ENCODE measurements at places on chromosomes 7 and 10.

DNA sequence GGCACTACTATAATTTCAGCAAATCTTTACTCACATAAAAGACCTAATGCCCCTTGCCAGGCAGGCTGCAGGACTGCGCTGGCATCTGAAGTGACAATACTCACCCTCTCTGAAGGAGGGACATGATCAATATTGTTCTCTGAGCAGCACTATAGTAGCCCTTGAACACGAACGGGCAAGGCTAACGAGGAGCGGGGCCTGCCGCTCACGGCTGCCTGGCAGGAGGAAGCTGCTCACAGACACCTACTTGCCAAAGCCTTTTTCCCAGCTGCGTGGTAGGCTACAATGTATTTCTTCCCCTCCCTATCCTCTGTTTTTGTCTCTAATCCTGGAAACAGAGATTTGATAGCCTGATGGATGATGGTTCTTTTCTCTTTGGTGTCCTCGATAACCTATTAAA is 19.9 kb downstream of the PUS7 start:
- DNase-seq = no peak

DNA sequence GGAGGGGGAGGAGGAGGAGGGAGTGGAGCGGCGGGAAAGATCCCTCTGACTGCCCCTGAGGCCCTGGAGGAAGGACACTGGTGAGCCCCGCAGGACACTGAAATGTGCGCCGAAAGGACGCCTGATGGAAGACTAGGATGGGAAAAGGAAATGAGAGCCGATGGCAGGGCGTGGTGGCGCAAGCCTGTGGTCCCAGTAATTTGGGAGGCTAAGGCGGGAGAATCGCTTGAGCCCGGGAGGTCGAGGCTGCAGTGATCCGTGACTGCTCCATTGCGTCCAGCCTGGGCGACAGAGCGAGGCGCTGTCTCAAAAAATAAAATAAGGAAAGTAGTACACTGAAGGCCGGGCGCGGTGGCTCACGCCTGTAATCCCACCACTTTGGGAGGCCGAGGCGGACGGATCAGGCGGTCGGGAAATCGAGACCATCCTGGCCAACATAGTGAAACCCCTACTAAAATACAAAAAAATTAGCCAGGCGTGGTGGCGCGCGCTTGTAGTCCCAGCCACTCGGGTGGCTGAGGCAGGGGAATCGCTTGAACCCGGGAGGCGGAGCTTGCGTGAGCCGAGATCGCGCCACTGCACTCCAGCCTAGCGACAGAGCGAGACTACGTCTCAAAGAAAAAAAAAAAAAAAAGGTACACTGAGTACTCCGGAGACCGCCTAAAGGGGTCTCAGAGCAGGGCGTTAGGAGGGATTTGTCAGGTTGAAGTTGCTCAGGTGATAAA is 561 bp upstream of the HNRNPF start:
- DNase-seq = no peak

DNA sequence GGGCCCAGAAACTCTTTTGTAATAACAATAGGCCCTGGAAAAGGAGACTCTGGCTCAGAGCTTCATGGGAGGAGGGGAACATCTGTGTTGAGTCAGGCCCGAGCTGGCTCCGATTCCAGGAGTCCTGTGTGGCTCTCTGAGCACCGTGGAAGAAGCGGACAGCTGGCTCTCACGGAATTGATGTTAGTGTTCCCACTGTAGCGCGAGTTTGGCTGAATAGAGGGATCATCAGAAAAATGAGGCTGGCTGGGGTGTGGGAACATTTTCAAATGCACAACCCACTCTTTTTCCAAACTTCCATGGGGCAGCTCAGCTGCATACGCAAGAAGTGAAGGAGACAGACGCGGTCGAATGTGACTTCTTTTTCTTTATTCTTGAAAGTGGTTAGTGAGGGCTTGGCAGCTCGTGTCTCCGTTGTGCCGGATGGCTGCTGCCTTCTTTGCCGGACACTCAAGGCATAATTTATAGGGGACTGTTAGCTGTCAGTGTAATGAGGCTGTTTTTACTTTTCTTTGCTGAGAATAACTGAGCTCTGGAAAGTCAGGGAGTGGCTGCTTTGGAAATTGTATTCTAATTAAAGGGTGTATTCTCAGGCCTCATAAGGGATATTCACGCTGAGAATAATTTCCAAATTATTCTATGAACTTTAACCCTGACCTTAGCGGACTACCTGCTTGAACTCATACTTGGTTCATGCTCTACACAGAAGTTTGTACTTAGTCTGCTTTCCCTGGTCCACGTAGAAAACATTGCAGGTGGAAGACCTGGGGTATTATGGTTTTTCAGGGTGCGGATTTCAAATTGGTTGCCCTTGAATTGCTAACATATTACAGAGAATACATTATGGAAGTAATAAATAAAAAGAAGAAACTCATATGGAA is 23.1 kb downstream of the MDFIC start:
- DNase-seq = no peak

- DNase-seq = no peak
Observed at GRCh38 chr7:13770305-13770704, 219.2 kb downstream of the ETV1 start.

- no peak for DNase-seq
Observed at GRCh38 chr10:110576220-110576619, 8.7 kb downstream of the SMC3 start.
